ENCODE measurements at places on chromosomes 2 and 18.

- no peak for DNase-seq
Observed at GRCh38 chr2:240919161-240919781, 13.1 kb downstream of the CROCC2 start.

DNA sequence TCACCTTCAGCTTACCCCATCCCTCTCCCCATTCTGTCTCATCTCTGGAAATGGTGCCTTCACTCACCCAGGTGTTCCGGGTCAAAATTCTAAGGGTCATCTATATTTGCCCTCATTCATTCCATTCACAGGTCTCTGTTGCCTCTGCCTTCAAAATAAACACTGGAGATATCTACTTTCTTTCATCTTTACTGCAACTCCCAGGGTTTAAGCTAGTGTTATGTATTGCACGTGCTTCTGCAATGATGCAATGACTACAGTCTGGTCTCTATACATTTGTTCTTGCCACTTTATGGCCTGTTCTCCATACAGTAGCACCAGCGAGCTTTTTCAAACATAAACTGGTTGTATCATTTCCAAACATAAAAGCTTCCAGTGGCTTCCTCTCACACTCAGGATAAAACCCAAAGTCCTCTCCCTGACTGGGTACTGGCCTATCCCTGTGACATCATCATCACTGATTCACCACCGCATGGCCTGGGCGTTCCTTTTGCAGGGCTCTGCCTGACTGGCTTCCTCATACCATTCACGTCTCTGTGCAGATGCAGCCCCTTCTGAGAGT lies 14.3 kb downstream of the DSG2 start:
- DNase-seq, result no peak

DNA sequence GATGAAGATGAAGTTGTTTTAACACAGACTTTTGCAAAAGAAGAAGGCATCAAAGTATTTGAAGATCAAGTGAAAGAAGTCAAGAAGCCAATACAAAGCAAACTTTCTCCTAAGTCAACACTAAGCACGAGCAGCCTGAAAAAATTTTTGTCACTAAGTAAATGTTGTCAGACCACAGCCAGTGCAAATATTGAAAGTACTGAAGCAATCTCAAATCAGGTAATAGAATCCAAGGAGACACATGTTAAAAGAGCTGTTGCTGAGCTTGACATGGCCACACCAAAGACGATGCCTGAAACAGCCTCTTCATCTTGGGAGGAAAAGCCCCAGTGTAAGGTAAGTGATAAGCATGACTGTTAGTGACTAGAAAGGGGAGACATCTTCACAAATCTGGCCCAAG lies 75.1 kb downstream of the FSIP2 start:
- no peak for DNase-seq

GRCh38 chr18:74563999-74564398 lies 29.7 kb downstream of the CNDP1 start:
- no peak for DNase-seq

- DNase-seq, result no peak
Observed at GRCh38 chr2:16008331-16008850, 68.0 kb downstream of the MYCN start.

DNA sequence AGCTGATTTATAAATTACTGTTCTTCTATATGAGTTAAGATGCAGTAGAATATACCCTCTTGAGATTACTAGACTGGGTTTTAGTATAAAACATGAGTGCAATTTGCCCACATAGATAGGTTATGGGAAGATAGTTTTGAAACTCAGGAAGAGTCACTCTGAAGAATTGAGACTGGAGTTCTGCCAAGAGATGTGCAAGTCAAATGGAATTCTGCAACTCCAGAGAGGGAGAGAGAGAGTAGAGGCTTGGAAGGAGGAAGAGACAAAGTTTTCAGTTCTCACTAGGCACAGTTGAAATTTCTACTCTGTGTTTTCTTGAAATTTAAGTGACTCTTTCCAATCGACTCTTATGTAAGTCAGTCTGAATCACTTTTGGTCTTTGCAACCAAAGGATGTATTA lies 878.8 kb downstream of the TSN start:
- DNase-seq, result no peak
